ENCODE measurements at places on chromosomes 3 and 15.

- DNase-seq: no peak
Observed at GRCh38 chr3:33612607-33613006, 105.4 kb downstream of the CLASP2 start.

GRCh38 chr3:103166890-103167289, 732.1 kb downstream of the ZPLD1 start:
- no peak for DNase-seq

GRCh38 chr3:66816090-66816761, 181.9 kb upstream of the KBTBD8 start:
- no peak for DNase-seq

- DNase-seq: no peak
Observed at GRCh38 chr3:153099131-153099530, 62.9 kb upstream of the RAP2B start.

- DNase-seq: no peak
Observed at GRCh38 chr3:114207768-114208167, 28.9 kb upstream of the DRD3 start.
